ENCODE measurements at places on chromosomes 5 and 9.

- no peak for DNase-seq
Measured at GRCh38 chr5:174563899-174564298, 160.5 kb upstream of the MSX2 start.

GRCh38 chr5:57902095-57902494 lies 419.5 kb upstream of the ACTBL2 start:
- DNase-seq = no peak

DNA sequence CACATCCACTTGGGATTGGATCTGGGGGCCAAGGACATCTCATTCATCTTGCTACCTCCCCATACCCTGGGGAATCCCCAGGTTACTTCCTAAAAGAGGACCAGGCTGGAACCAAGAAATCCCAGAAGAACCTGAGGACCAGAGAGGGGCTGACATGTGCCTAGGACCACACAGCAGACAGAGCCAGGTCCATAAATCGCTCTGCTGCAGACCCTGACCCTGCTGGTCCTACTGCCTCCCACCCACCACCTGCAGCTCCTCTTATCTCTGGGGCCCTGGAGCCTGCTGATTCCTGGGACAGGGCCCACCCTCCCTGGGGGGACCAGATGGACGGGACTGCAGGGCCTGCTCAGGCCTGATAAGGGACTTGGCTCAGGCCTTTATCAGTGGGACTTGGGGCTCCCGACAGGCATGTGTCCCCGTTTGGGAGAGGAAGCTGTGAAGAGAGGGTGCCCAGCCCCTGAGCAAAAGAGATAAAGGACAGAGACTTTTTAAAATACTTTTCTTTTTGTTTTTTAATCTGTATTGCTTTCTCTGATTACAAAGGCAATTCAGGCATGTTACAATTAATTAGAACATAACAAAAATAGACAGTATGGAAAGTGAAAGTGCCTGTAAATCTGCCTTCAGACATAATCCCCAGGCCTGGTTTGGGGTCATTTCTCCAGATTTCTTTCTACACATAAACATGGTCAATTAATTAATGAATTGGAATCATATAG lies 101.3 kb upstream of the LARP1 start:
- peak; percentile 100 for DNase-seq

GRCh38 chr9:5578698-5579085 lies 50.2 kb upstream of the RIC1 start:
- no peak for DNase-seq

- no peak for DNase-seq
Measured at GRCh38 chr9:91346644-91347043, 15.1 kb downstream of the AUH start.

DNA sequence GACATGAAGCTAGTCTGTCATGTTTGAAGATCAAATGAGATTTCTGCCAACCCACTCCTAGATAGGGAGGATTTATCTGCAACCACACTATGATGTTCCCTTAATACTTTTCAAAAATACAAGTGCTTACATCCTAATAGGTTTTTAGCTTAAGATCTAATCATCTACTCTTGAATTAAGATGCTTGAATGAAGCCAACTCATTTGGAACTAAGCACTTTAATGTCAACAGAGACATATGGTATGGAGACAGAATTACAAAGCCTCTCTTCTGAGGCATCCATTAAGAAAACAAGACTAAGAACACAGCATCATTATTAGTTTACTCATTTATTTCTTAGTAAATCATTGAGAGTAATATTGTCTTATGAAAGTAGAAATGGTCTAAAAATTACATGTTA lies 139.3 kb upstream of the NFIB start:
- no peak for DNase-seq

DNA sequence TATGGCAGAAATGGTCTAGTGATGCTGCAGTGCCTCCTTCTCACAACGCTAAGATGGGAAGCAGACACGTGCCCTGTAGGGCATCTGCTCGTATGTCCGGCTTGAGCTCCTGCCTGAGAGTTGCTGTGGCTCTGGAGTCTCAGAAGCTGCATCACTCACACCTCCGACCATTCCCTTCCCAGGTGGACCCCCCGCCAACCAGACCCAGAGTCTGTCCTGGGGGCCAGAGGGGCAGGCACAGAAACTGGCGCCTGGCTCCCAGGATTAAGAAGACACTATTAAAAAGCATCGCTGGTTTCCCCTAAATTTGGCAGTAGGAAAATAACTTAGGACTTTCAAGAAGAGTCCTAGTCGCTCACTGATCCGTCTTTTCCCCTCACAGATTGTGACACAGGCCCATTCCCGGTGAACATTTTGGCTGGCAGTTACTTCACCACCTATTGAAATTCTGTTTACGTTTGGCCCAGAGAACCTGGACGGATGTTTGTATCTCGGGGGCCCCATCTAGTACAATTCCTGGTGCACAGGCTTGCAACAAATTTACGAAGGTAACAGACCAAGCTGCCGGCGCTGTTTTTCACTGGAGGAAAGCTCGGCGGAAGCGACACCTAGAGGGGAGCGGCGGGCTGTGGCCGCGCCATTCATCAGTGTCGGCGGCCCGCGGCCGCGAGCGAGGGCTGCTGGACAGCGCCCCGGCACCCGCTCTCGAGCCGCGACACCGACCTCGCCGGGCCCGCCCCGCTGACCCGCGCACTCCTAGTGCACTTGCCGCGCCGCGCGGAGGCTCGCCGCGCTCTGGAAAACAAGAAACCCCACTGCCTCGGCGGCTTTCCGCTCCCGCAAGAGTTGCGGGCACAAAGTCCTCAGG lies 1.6 kb downstream of the FSTL4 start:
- DNase-seq = peak; percentile 32

DNA sequence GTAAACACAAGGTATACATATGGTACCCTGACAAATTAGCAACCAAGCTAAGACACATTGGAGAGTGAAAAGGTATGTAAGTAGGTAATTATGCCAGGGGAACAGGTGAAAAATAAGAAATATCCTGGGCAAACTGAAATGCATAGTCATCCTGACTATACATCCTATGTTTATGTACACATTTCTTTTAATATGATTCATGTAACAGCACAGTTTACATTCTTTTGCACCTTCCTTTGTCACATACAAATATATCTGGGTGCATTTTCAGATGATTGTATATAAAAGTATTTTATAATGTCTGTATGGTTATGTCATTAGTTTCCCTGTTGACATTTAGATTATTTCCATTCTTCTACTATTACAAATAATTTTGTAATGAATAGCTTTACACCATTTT lies 1146.9 kb downstream of the EFNA5 start:
- DNase-seq = no peak

GRCh38 chr5:165829504-165829903 lies 2324.1 kb downstream of the MAT2B start:
- DNase-seq = no peak

- DNase-seq = no peak
Measured at GRCh38 chr9:113910036-113910639, 34.0 kb downstream of the ZNF618 start.

- DNase-seq = peak; percentile 13
Measured at GRCh38 chr9:32839013-32839885, 55.9 kb downstream of the TMEM215 start.

GRCh38 chr5:77852514-77853352 lies 76.6 kb upstream of the TBCA start:
- peak; percentile 50 for DNase-seq

- no peak for DNase-seq
Measured at GRCh38 chr9:13971966-13972655, 341.8 kb downstream of the NFIB start.

DNA sequence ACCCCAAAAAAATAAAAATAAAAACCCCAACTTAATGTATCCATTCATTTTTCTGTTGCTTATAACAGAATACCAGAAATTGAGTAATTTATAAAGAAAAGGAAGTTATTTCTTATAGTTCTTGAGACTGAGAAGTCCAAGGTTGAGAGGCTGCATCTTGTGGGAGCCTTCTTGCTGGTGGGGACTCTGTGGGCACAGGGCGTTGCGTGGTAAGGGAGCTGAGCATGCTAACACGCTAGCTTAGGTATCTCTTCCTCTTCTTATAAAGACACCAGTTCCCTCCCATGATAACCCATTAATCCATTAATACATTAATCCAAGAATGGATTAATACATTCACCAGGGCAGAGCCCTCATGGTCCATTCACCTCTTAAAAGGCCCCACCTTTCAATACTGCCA lies 150.9 kb downstream of the ZSWIM6 start:
- DNase-seq = no peak

DNA sequence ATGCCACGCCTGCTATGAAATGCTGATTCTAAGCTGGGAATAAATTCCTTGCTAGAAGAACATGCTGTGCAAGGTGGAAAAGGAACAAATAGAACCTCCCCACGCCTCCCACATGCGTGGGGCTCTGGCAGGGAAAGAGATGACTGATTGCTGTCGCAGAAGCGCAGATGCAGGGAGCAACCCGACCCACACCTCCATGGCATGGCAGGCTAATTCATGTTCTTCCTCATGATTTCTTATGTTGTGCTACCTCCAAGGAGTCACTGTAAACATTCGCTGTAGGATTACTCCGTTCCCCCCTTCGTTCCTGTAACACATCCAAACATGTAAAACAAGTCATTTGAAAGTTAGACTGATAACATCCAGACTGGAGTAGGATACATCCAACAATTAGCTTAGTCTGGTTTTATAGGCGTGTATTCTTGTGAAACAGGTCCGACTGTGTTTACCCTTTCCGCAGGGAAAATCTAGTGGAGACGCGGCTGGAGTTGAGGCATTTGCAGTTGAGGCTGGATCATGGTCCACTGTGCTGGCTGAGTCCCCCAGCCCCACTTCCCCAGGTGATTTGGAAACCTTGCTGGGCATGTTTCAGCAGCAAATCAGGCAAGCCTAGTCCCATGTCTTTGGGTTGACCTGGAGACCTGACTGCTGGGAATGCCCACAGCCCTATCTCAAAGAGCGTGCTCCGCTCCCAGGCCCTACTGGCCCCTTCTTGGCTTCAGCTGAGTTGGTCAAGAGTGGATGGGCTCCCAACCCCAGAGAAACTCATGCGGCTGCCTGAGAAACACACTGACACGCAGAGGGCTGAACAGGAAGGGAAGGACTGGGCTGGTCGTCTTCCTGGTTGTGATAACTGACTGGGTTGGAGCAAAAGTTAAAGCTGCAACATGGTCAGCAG lies 24.8 kb upstream of the ANKRD33B start:
- no peak for DNase-seq
